ENCODE measurements at places on chromosomes 12 and 14.
A peak's percentile ranks its signal among the peaks of the same experiment; 100 is the strongest.

- no peak for DNase-seq
Observed at GRCh38 chr12:132360410-132360809, 31.0 kb upstream of the GALNT9 start.

DNA sequence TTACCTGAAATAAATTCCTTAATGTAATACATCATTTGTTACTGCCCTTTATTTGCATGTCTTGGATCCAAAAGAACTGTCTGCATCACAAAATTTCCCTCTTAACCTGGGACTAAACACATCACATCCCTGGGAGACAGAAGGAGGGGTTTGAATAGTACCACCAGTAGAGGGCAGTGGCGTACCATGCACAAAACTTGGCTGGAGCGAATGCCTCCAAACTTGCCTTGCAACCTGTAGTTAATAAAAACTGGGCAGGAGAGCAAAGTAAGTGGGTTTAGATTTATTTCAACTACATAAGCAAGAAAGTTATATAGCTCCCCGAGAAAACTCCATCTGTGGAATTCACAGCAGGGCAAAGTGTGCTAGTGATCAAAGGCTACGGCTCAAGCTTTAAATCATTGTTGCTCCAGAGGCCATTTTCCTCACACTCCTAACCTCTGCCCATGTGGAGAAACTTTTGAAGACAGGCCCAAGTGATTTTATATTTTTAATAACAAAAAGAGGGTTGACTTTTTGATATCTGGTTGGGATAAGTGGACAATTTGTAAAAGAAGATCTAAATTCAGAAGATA, 1176.7 kb upstream of the SEL1L start:
- no peak for DNase-seq

DNA sequence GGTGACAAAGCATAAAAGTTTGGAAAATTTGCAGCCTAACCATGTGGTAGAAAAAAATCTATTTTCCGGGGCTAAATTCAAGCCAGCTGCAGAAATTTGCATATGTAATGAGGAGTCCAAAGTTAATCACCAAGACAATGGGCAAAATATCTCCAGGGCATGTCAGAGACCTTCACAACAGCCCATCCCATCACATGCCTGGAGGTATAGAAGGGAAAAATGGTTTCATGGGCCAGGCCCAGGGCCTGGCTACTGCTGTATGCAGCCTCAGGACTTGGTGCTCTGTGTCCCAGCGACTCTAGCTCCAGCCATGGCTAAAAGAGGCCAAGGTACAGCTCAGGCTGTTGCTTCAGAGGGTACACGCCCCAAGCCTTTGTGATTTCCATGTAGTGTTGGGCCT, 655.8 kb upstream of the MGAT4C start:
- DNase-seq, result no peak

GRCh38 chr12:966724-967123, 17.2 kb upstream of the RAD52 start:
- DNase-seq, result no peak

DNA sequence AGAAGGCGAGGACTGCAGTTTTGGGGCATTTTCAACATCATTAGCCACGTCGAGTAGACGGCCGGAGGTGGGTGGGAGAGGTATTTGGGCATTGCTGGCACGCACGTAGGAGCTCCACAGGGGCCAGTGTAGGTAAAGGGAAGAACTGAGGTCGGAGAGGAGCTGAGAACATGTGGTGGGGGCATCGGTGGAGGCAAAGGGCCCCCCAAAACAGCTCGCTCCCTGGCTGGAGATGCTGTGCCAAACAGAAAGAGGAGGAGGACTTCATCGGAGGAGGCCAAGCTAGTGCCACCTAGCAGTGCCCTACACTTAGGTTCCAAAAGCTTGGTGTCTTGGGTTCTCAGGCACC, 52.0 kb upstream of the PPP2R5C start:
- DNase-seq, result no peak

GRCh38 chr12:89960011-89960507, 251.4 kb upstream of the ATP2B1 start:
- no peak for DNase-seq

GRCh38 chr12:13864081-13864673, 117.2 kb downstream of the GRIN2B start:
- DNase-seq, result no peak

DNA sequence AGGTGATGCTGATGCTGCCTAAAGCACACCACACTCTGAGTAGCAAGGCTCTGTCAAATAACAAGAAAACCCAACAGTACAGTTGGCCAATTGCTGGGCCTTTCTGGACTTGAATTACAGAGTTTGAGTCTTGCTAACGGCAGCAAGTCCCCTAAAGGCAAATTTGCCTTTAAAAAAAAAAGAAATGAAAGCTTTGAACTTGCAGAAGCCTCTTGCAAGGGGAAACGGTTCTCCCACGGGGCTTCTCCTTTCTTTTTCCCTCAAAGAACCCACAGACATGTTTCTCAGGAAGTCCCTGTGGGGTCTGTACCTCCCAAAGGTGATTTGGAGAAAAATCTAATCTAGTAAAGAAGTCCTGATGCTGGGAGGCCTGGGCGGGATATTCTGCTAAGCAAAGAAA, 191.3 kb upstream of the MYL2 start:
- DNase-seq, result no peak

DNA sequence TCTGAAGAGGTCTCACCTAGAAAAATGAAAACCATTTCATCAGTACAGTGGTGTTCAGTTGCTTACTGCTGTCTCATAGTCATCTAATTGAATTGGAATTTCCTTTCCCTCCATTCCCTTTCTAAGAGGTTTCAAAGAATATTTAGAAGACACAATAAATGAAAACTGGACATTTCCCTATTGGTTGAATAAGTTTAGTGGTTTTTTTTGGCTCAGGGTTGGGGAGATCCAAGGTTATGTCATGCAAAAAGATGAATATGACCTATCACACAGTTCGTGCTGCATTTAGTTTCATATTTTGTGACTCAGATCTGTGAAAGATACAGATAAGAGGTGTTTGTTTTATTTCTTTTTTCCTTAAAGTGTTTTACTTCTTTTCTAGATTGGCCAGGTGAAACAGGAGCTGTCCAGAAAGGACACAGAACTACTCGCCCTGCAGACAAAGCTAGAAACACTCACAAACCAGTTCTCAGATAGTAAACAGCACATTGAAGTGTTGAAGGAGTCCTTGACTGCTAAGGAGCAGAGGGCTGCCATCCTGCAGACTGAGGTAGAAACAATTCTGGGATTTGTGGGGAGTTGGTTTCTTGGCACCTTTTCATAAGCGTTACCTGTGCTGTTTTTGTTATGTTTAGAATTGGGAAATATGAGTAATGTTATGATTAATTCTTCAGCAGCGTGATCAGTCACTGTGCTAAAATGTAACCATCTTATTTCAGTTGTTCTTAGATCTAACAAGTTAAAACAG, 124.6 kb downstream of the ERC1 start:
- no peak for DNase-seq

DNA sequence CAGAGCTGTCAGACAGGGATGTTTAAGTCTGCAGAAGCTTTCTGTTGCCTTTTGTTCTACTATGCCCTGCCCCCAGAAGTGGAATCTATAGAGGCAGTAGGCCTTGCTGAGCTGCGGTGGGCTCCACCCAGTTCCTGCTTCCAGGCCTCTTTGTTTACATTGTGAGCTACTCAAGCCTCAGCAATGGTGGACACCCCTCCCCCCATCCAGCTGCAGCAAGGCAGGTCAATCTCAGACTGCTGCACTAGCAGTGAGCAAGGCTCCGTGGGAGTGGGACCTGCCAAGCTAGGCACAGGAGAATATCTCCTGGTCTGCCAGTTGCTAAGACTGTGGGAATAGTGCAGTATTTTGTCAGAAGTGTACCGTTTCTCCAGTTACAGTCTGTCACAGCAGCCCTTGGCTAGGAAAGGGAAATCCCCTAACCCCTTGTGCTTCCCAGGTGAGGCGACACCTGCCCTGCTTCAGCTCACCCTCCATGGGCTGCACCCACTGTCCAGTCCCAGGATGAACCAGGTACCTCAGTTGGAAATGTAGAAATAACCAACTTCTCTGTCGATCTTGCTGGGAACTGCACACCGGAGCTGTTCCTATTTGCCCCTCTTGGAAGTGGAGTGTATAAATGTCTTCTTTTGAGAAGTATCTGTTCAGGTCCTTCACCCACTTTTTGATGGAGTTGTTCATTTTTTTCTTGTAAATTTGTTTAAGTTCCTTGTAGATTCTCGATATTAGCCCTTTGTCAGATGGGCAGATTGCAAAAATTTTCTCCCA, 213.5 kb upstream of the SLC38A2 start:
- DNase-seq, result no peak

DNA sequence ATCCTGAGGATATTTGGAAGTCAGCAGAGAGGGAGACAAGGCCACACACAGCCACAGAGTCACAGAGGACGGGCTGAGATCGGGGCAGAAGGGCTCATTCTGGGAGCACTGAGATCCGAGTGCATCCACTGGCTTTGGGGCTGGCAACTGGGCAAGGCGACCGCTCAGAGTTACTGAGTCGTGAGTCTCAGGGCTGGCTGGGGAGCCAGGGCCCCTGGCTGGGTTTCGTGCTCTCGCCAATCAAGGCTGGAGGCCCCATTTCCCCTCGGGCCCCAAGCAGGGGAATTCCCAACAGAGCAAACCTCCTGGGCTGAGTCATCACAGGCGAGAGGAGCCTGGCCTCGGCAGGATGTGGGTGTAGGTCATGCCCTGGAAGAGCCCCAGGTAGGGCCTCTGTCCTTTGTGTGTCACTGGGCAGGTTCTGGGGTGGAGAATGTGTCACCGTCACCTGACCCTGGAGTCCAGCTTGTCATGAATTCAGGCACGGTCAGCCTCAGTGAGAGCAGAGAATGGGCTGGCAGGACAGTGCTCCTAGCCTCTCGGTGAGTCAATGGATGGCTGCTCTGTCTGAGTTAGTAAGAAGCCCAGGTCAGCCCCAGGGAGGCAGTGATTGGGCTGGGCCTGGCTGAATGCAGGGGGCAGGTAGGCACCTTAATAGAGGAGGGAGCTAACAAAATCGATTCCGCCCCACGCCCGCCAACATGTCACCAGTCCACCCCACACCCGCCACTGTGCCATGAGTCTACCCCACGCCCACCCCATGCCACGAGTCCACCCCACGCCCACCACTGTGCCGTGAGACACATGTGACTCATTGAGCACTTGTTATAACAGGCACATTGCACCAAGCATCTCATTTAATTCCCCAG, 16.9 kb downstream of the ASB2 start:
- peak; percentile 87 for DNase-seq

DNA sequence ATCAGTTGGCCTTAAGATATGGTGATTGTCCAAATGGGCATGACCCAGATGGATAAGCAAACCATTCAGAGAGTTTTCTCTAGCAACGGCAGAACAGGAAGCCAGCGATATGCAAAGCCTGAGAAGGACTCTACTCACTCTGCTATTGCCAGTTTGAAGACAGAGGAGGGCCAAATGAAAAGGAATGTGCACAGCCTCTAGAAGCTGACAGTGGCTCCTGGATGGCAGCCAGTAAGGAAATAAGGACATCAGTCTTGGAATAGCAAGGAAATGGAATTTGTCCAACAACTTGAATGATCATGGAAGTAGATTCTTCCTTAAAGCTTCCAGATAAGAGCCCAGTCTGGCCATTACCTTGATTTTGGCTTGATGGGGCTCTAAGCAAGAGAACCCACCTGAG, 60.0 kb downstream of the TMTC2 start:
- no peak for DNase-seq

- DNase-seq, result no peak
Observed at GRCh38 chr12:122081697-122082221, 3.2 kb downstream of the MLXIP start.

- DNase-seq, result no peak
Observed at GRCh38 chr12:41213107-41213506, 25.0 kb downstream of the PDZRN4 start.

- DNase-seq, result no peak
Observed at GRCh38 chr12:91111366-91112325, at the start of gene LUM. Gene LUM (minus strand): TSS chr12:91111494. CDS start chr12:91108979, 2,515 bp downstream.

GRCh38 chr12:92459850-92460249, 242.9 kb upstream of the PLEKHG7 start:
- DNase-seq, result no peak

GRCh38 chr14:95500201-95500681, 16.2 kb downstream of the SYNE3 start:
- no peak for DNase-seq

DNA sequence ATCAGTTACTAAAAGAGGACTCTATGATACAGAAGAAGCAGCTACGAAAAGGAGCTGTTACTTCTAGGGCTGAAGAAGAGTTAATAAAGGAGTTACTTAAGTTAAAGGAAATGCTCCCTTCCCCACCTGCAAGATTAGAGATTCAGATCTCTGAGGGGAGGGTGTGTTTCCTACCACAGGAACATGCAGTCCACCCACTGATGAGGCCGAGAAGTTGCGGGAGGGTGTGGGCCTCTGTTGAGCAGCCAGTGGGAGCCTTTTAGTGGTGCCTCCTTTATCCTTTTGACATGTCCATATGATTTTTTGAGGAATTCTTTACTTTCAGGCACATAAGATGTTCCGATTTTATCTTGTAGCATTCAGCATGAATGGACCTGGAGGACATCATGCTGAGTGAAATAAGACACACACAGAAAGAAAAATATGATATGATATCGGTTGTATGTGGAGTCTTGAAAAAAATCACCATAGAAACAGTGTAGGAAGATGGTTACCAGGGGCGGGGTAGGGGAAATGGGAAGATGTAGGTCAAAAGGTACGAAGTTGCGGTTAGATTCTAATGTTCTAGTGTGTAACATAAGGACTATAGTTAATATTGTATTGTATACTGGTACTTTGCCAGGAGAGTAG, 4.4 kb upstream of the M6PR start:
- DNase-seq, result peak; percentile 6

- no peak for DNase-seq
Observed at GRCh38 chr12:121144416-121144914, 11.8 kb downstream of the P2RX7 start.

DNA sequence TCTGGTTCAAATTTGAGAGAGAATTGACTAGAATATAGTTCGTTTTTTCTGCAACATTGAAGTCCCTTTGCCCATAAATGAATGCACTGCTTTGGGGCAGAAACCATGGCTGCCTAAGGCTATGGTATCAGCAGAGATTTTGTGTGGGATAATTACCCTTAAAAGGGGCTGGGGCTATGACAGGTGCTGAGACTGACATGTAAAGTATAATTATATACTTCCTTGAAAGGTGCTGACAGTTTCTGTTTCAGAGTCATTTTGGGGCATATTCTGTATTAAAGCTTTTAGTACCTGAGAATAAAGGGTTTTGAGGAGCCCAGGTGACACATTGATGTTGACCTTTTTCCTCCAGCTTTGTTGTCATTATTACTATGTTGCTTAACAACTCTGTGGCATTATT, 150.3 kb upstream of the PTPRQ start:
- no peak for DNase-seq

DNA sequence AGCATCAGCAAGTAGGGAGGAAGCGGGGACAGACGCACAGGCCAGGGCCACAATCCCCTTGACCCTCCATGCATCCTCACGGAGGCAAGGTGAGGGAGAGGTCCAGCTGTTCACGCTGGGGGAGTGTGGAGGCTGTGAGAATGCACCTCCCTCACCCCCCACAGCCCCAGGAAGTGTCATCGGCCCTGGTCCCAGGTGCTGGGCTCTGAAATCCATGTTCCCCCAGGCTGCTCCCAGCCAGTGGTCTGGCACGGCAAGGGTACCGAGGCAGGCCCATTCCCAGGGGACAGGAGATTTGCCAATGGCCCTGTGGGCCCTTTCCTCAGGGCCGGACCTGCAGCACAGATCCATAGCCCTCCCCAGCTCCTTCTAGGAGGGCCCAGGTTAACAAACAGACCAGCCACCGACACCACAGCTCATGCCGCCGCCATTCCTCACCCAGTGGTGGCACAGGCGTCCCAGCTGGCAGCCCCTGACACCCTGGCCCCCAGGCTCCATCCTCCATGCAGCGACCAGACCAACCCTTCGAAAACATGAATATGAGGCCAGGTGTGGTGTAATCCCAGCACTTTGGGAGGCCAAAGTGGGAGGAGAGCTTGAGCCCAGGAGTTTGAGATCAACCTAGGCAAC, 21.9 kb upstream of the EIF5 start:
- no peak for DNase-seq
